ENCODE measurements at places on chromosomes 13 and 19. TPM values are rescaled to one million over a fixed set of nuclear protein-coding genes. Genes with fewer than 3 reads are reported as not detected.

Gene SHISA2
- not detected for total RNA-seq

Gene BEST2
- total RNA-seq = not detected

- DNase-seq = no peak
Observed at GRCh38 chr13:89577301-89577700, 1770.2 kb upstream of the MIR17HG start.

GRCh38 chr19:6521718-6522646 lies 8.8 kb upstream of the TNFSF9 start:
- no peak for DNase-seq

GRCh38 chr19:47236072-47236675 lies 5.2 kb upstream of the BBC3 start:
- DNase-seq = no peak

Gene PRSS57
- total RNA-seq = not detected

- no peak for DNase-seq
Observed at GRCh38 chr19:54256250-54257115, 590 bp downstream of the LILRB5 start.

DNA sequence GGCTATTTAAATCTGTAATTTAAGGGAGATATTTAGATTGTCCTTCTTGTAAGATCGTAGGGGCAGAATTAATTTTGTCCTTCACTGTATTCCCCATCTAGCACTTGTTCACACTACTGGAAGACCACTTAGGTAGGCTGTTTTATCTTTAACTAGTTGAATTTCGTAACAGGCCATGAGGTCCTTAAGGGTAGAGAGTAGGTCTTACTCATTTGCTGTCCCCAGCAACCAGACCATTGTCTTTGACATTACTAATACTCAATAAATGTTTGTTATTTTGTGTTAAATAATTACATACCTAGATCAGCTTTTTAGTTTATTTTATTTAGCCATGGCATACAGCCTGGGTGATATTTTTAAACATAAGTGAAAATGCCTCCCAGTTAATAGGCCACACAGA lies 177.1 kb downstream of the PCCA start:
- no peak for DNase-seq

DNA sequence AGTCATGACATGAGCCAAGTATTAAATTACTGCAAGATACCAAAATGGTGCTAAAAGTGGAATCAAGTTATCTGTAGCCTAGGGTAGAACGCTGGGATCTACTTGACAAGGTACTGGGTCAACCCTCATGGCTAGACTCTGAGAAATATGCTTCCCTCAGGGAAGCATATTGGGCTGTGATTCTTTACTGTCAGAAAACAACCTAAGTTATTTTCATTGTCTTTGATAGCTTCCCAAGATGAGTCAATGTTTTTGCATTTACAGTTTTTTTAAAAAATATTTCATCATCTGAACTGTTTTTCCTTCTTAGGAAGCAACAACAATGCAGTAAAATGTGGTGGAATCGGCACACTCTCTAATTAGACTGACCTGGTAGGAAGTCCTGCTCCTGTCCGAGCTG lies 218.0 kb downstream of the RGCC start:
- DNase-seq = peak; percentile 71

Gene FUT2
- total RNA-seq = not detected

DNA sequence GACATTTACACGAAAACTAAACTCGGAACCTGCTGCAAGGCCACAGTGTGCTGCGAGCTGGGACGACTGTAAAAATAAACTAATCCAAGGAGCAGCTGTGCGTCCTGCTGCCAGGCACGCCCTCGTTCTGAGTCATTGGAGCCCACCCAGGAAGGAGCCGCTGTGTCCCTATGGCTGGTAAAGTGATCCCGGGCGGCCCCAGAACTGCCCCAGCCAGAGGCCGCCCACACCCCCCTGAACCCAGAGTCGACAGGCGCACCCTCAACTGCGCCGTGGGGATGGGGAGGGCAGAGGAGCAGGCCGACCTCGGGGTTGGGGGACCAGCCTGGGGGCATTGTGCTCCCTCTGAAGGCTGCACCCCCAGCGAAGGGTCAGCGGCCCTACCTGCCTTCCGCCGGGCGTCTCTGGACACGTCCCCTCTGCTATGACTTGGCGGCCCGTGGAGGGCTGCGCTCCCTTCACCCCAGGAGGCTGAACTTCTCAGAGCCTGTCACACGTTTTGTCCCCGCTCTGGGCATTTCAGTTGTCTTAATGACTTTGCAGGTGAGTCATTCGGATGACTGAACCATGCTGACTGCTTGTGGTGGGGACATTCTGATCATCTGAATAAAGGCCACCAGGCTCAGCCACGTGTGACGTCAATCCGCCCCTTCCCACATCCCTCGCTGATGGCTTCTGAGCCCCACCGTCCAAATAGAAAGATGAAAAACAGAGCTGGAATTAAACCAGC lies 42.7 kb downstream of the ADPRHL1 start:
- peak; percentile 80 for DNase-seq

Gene ZNF681
- 0.32 TPM for total RNA-seq

Gene PLIN5
- total RNA-seq = not detected

- no peak for DNase-seq
Observed at GRCh38 chr19:29121684-29122083, 91.3 kb downstream of the UQCRFS1 start.

DNA sequence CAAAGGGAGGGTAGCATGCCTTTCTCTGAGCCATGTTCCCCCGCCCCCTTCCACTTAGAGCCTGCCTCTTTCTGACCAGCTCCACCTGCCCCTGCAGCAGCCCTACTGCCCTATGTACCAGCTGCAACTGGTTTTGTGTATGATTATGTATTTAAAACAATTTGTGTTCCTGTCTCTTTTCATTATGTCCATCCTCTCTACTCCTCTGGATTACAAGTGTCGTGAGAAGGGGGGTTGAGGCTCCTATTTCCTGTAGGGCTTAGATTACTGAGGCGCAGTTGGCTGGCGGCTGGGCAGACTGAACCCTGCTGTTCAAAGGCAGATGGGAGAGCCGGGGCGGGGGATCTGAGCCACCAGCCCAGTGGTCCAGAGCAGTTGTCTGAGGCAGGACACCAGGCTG lies 213.3 kb downstream of the KCNRG start:
- DNase-seq = no peak

DNA sequence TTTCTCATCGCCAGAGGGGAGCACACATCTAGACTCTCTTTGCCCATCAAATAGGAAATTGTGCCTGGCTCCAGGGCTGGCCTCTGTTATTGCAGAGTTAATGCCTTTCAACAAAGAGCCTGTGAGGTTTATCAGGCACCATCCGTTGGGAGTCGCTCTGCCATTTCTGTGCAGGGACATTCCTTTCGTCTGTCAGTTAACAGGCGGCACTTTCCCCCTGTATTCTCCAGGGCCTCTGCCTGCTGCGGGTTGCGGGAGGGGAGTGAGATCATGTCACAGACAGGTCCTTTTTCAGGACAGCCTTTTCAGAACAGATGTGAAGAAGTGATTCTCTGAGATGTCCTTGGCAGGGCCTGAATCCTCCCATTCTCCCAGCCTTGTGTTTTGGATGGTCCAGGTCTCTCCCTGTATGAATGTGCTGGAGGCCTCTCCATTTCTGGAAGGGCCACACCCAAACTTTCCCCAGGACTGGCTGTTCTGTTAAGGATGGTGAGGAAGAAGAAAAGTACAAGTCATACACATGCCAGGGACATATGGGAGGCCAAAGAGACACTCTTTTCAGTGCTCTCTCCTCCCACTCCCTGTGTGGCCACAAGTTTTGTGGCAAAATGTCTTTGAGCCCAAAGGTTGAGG lies 14.9 kb downstream of the SERP2 start:
- DNase-seq = no peak

Gene NAPA
- 82.8 TPM for total RNA-seq

Data from fibroblast of villous mesenchyme (primary cell).